Fibroblast of skin of right quadriceps (primary cell): ENCODE measurements at places on chromosomes 6 and 20.

- peak; percentile 53 for DNase-seq
Observed at GRCh38 chr6:75424618-75425548, 68.7 kb downstream of the FILIP1 start.

GRCh38 chr6:125983246-125983945 is 2.9 kb upstream of the TRMT11 start:
- DNase-seq: peak; percentile 83

DNA sequence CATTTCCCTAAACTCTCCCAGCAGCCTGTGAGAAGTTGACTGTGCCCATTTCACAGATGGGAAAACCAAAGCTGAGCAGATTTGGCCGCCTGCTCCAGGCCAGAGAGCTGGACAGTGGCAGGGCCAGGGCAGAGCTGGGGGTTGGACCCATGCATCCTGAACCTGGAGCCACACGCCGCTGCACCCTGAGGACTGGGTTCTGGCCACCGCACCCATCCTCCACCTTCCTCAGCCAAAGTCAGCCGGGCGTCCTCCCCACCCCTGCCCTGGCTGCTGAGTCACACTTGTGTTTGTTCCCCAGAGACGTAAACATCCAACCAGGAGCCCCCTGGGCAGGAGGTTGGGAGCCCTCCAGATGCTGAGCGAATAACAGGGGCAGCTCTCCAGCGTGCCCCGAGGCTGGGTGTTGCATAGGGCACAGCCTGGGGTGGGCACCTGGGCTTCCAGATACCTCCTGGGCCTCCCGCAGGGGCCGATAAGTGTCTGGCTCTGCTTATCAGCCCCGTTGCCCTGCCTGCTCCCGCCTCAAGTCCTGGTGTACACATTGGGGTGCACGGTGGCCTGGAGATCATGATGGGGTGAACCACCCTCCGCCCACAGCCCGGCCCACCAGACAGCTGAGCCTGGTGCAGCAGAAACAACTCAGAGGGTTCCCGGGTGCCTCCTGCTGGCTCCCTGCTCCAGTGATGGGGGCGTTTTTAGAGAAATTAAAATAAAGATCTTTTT is 23.8 kb downstream of the RBM38 start:
- DNase-seq: no peak

DNA sequence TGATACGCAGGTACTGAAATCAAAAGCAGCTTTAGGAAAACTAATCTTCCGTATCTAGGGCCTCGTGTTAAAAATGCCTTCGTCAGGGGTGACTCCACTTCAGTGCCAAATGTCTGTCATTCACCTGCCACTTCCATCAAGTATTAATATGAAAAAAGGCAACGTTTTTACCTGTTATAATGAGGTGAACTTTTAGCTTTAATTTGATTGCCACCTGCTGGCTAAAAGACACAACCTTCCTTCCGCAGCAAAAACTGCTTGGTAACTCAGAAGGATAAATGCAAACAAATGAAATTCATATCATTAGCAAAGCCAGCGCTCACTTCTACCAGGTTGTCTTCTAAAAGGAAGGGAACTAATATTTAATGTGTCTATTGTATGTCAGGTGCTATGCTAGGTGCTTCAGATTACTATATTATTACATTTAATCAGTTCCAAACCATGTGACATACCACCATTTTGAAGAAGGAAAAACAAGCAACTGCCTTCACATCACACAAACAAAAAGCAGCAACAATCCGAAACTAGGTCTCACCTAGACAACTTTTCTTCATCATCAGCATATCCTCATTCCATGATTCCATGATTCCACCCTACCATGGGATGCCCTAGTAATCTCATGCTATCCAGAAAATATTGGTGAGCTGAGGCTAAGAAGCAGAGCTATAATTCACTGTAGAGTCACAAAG is 20.6 kb upstream of the ARHGAP18 start:
- no peak for DNase-seq

DNA sequence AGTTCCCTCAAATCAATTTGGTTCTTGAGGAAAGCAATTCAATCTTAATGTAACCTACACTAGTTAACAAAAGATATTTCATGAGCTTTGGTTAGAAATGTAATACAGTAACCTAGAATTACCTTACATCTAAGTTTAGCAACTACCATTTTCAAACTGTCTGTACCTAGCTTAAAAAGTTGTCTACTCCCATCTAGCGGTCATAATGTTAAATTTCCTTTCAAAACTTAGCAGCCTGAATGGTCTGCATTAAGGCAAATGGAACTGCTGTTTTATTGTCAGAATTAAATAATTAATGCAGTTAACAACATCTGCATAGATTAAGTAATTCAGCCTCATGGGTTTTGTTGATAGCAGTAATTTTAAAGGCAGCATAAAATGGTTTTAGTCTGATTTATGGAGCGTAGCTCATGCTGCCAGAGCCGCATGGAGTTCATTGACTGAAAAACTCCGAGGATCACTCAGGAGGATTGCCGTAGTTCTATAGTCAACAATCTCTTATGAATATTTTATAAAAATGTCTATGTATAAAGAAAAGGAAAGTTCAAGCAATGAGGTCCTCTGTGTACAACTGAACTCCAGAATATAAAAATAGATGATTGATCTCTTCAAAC is 485.4 kb upstream of the MANEA start:
- peak; percentile 64 for DNase-seq

DNA sequence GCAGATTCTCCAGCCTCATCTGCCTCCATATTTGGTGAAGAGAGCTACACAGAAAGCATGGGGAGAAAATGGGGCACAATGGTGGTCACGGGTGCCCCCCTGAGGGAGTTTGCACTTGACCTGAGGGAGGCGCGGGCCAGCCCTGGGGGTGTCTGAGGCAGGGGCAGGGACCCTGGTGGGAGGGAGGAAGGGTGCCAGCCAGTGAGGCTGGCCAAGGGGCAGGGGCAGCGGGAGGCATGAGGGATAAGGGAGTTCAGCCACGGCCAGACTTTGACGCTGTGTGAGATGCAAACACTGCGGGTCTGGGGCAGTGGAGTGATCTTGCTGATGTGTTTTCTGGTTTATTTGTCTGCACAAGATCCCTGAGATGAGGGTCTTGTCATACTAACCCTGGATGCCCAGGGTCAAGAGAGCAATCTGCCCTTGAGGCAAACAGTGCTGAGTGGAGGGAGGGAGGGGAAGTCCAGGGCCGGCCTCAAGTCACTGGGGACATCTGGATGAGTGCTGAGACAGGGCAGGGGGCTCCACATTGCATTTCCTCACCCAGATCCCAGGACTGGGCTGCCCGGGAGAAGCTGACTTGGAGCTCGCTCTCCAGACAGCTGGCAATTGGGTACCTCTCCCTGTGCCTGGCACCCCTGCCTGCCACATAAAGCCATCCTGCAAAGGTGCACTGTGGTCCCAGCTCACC is 8.8 kb upstream of the PCMTD2 start:
- no peak for DNase-seq

DNA sequence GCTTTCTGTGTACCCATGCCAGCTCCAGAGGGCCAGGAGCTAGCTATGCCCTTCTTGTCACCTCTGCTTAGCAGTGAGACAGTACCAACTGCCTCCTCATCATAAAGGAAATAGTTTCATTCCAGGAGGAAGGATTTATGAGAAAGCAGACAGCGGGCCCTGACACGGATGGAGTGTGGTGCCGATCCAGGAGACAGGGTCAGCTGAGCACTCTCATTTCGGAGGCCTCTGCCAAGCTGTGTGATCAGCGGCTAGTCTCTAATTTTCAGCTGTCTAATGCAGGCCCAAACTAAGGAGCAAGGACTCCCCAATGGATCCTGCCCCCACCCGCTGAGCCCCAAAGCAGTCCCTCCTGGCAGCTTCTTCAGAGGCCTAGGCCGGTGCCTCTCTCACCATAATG is 103.1 kb downstream of the LRFN2 start:
- no peak for DNase-seq

GRCh38 chr20:63336232-63336752 is 24.9 kb downstream of the CHRNA4 start:
- no peak for DNase-seq

DNA sequence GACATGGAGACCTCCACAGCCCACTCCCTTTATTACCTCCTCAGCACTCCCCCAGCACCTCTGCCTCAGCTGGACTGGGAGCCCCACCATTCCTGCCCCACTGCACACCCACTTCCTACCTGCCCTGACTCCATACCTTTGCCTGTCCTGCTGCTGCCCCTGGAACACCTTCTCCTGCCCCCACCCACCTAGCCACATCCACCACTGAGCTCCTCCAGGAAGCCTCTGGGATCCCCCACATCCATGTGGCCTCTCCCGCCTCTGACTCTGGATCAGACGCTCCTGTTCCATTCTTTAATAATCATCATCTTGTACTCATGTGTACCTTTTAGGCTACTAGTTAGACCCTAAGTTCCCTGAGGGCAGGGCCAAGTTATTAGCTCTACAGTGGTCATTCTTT is 2.2 kb upstream of the SDCBP2 start:
- DNase-seq: no peak

- peak; percentile 25 for DNase-seq
Observed at GRCh38 chr6:44219053-44219814, 2.5 kb downstream of the MYMX start.

DNA sequence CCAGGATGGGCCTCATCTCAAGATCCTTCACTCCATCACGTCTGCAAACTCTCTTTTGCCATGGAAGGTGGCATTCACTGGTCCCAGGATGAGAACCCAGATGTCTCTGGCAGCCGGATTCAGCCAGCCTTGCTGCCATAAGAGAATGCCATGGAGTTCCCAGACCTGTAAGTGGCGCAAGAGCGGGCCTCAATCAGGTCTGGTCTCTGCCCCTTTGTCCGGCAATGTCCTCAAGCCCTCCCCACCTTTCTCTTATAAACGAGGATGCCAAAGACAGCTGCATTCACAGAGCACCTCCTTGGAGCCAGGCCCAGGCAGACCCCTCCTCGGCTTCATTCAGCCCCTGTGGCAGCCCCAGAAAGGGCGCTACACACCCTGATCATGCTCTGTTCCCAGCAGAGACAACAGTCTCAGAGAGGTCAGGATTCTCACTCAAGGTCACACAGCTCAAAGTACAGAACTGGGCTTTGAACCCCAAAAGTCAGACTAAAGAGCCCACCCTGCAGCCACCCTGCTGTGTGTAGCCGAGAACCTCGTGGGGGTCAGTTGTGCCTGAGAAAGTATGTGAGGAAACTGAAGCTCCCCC is 263.7 kb downstream of the TAF4 start:
- DNase-seq: no peak

- no peak for DNase-seq
Observed at GRCh38 chr20:25356271-25356933, 34.2 kb downstream of the ABHD12 start.

GRCh38 chr6:2441601-2442475 is 196.4 kb upstream of the GMDS start:
- DNase-seq: no peak

DNA sequence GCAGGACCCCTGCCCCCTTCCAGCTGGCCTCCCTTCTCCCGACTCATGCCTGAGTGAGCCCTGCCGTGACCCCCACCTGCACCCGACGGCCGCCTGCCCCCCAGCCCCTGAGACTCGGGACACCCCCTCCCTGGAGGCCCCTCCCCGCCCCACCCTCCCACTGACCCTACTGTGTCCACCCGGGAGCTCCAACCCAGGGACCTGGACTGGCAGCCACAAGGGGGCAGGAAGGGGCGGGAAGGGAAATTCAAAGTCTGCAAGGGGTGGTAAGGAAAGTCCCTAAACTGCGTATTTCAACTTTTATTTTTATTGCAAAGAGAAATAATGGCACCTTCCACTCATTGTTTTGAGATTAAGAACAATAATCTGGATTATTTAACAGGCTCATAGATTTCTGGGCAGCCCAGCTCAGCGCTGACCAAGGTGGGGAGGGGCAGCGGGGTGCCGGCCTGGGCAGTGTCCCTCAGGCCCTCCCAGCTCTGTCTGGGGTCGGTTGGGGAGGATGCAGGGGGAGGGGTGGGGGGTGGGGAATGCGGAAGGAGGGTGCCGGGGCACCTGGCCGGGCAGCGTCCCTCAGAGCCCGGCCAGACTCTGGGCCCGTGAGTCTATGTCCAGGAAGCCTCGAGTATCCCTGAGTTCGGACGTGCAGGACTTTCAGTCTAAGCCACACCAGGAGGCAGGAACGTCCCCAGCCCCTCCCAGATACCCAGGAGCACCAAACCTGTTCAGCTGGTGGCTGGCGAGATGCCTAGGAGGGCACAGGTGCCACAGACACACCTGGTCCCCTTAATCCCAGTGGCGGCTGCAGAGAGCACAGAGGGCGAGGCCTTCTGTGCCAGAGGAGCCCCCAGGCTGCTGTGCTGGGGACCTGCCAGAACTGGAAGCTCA is 1.3 kb upstream of the PTK6 start:
- no peak for DNase-seq

DNA sequence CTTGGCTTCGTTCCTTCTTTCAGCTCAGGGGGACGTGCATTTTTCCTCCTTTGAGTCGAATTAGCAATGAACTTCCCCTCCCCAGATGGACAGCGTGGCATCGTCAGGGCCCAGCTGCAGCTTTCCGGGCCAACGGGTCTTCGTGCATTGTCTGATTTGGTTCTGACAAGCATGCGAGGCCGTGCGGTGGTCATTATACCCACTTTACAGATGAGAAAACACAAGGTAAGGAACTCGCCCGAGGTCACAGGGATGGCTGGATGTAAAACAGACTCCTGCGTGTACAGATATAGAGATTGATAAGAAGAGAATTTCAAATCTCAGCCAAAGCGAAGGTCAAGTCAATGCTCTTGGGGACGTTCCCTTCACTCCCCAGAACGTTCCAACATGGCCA is 187.6 kb upstream of the SULF2 start:
- DNase-seq: no peak
